ENCODE measurements at places on chromosomes 2 and 18.

GRCh38 chr2:227933884-227934283, 62.5 kb downstream of the DAW1 start:
- DNase-seq, result no peak

DNA sequence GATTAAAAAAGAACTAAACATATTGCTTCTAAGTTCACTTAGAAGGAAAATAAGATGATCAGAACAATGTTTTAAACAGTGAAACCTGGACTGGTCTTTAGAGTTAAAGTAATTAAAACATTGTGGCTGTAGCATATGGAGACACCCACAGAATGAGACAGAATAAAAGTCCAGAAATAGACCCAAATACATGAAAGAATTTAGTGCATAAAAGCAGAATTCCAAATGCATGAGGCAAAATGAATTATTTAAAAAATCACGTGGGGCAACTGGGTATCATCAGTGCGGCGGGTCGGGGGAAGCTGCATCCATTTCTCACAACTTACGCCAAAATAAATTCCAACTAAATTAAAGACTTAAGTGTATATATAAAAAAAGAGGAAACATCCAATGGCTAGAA, 12.1 kb downstream of the RNF149 start:
- no peak for DNase-seq

- no peak for DNase-seq
Measured at GRCh38 chr2:28231110-28231631, 161.5 kb upstream of the FOSL2 start.

DNA sequence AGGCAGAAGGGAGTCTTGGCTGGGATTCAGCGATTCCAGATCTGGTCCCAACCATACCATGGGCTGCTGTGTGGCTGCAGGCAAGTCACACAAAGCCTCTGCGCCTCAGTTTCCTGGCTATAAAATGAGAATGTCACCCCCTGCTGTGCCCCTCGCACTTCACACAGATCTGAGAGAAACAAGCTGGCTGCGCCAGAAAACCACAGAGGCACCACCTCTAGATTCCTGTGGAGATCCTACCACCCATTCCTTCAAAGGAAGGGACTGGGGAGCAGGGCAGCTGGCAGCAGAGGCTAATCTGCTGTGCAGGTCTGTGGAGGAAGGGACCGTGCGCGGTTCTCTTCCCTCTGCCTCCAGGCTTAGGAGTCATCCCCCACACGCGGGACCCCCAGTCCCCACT, 19.8 kb downstream of the NEURL3 start:
- no peak for DNase-seq

- DNase-seq, result peak; percentile 88
Measured at GRCh38 chr2:197255543-197255942, 55.0 kb downstream of the ANKRD44 start.

GRCh38 chr2:188381614-188382013, 89.9 kb downstream of the GULP1 start:
- DNase-seq, result no peak

- DNase-seq, result no peak
Measured at GRCh38 chr2:55047677-55048299, 2.5 kb downstream of the RTN4 start.

GRCh38 chr2:98454500-98455235, 10.0 kb downstream of the INPP4A start:
- peak; percentile 54 for DNase-seq

- DNase-seq, result no peak
Measured at GRCh38 chr2:200335657-200336056, 29.2 kb downstream of the SPATS2L start.

DNA sequence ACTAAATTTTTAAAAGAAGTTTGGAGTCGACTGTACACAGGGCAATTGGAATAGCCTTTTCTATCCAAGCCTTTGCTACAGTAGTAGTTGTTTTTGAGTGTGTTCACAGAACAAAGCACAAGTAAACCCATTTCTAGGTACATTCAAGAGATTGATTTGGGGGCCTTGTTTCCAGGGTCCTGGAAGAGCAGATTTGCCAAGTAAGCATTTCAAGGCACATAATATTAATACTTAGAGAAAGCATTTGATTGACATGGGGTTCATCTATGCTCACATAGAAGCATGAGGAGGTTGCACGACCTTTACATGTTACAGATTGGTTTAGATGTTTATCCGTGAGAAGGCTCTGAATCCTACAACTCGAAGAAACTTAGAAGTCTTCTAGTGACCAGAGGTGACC, 324.1 kb downstream of the MYCN start:
- DNase-seq, result no peak

DNA sequence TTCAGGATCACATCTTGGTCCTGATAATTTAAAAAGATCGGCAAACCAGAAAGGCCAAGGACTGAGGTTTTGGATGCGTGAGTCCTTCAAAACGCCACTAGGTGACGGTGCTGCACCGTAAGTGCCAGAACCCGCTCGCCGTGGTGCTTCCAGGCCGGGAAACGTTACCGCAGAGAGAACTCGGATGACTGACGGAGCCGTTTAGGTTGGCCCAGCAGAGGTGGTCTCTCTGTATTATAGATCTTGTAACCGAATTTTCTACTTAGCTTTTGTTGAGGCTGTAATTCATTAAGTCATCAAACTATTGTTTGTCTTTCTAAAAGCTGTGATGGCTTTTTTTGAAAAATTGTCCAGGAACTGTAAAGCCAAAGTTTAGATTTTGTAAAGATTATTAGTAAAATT, 39.8 kb upstream of the ADCYAP1 start:
- peak; percentile 77 for DNase-seq

DNA sequence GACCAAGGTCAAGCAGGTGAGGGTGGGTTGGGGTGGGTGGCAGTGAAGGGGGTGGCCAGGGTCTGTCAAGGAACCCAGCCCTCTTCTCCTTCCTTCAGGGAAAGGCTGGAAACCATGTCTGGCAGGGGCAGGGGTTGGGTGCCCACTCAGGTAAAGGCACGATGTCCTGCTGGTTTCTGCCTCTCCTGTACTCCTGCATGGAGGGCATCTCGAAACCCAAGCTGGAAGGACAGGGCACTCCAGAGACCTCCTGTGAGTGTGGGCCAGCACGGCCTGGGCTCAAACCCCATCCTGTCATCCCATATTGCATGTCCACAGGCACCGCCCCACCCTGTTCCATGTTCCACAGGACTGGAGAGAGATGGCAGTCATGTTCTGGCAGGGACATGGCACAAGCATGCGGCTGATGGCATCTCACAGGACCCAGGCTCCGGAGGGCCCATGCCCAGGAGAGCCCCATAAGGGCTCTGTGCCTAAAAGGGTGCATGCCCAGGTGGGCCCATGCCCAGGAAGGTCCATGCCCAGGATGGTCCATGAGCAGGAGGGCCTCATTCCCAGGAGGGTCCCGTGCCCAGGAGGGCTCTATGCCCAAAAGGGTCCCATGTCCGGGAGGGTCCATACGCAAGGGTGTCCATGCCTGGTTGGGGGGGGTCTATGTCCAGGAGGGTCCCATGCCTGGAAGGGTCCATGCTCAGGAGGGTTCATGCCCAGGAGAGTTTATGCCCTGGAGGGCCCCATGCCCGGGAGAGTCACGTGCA, 6.4 kb downstream of the GPR35 start:
- DNase-seq, result peak; percentile 4

GRCh38 chr2:49794396-49794795, 640.1 kb upstream of the FSHR start:
- DNase-seq, result no peak

DNA sequence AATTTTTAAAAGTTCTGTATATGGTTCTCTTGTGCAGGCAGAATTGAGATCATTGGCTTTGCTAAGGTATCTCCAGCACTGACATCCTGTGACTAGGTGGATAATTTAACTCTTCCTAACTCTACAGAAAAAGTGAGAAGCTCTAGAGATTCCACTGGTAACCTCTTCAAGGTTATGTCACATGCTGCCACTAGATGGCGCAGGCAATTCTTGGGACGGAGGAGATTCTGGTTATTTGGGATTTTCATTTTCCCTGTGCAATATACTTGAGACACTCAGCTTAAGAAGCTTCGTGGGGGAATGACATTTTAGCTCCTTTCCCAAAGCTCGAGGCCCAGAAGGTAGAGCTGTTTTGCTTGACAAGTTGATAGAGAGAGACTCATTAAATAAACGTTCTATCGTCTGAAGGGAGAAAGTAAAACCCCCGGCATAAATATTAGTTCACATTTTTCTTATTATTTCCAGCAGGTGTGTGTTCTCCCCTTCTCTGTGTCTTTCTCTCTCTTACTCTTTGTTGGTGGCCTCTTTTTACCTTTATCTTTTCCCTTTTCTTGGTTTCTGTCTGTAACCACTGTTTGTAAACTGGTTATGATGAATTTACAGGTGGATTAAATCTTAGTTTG, 26.6 kb upstream of the LANCL1 start:
- DNase-seq, result peak; percentile 38

DNA sequence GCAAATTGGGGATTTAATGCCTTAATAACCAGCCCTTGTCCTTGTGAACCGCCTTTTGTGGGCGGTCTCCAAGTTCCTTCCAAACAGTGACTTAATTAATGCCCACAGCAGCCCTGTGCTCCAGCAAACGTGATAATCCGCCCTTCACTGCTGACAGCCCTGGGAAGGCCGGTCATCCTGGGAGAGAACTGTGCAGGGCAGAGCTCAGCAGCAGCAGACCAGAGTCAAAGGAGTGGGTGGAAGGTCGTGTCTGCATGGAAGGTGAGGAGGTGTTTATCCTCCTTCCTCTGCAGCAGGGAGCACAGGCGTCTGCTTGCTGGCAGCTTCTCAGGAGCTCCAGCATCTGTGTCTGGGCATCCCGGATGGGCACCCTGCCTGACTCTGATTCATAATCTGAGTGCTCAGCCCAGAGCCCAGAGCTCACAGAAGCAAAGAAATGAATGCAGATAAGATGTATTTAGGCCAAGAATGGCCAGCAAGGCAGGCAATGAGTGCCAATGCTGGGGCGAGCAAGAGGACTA, 270.0 kb upstream of the PXDN start:
- DNase-seq, result no peak

GRCh38 chr2:196459539-196459938, 180.0 kb upstream of the CCDC150 start:
- DNase-seq, result no peak

DNA sequence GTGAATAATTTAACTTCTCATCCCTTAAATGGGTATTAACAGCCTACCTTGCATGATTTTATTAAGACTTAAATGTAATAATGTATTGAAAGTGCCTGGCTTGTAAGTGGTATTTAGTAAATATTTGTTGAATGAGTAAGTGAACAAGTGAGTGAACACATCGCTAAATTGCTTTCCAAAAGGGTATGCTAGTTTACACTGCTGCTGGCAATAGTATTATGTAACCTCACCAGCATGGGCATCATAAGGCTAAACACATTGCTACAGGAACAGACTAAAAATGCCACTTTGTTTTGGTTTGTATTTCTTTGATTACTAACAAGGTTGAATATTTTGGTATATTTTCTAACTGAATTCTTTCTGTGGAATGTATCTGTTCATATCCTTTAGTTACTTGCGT, 9.8 kb downstream of the WDR43 start:
- DNase-seq, result no peak

- DNase-seq, result no peak
Measured at GRCh38 chr18:46320928-46321711, 216.9 kb downstream of the HAUS1 start.

DNA sequence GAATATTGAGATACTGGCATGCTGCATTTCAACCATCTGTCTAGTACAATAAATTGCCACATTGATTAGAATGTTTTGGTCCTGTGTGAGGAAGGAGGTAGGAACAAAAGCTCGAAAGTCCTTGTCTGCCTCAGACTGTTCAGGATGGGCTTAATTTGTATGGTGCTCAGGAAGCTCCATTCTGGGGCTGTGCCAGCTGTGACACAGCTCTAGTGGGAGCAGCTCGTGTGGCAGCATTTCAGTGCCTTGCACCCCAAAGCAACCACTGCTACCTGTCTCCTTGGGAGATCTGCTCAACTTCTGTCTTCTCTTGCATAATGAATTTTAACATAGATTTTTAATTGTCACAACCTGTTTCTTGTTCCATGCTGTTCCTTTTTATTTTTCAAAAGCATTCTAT, 144.4 kb upstream of the THUMPD2 start:
- DNase-seq, result no peak

- DNase-seq, result no peak
Measured at GRCh38 chr2:3547915-3548314, 10.2 kb downstream of the RNASEH1 start.

DNA sequence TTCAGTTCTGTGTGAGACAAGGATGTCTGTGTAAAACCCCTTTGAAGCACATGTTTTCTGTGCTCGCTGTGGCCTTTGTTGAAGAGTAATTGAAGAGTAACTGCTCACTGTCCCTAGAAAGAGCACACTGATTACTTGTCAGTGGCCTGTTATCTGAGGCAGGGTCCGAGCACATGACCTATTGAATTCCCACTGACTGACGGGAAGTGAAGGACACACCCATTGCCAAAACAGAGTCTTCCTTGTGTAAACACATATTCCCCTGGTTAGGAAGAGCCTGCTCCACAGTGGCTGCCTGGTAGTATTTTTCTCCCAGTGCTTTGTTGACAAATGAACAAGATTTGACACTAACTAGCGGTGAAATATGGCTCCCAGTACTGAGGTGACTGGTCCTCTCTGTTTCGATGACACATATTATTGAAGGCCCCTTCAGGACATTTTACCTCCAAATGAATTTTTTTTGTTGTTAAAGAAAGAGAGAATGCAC, 148.5 kb upstream of the GYPC start:
- DNase-seq, result no peak

GRCh38 chr2:6637330-6637729, 228.4 kb downstream of the CMPK2 start:
- DNase-seq, result no peak

- no peak for DNase-seq
Measured at GRCh38 chr2:65500310-65501040, 68.1 kb upstream of the SPRED2 start.

- no peak for DNase-seq
Measured at GRCh38 chr2:73279852-73280251, 4.4 kb downstream of the FBXO41 start.
